ENCODE measurements at places on chromosomes 2 and 18. TPM values are rescaled to one million over a fixed set of nuclear protein-coding genes. Genes with fewer than 3 reads are reported as not detected.

- H3K4me3 ChIP-seq = no peak overlapping the region
- H3K4me1 ChIP-seq = no peaks in the 10 kb centered on the region
- no peak for DNase-seq
- no peak overlapping the region for H3K27ac ChIP-seq
These were observed 46.8 kb upstream of the TBR1 start for GRCh38 chr2:161369311-161369710.

TUBA3E gene
- polyA plus RNA-seq = 0.09 TPM

- H3K27ac ChIP-seq = no peak overlapping the region
- no peaks in the 10 kb centered on the region for H3K4me1 ChIP-seq
- H3K4me3 ChIP-seq = no peak overlapping the region
- peaks cover 43% of the 10 kb centered on the region for H3K36me3 ChIP-seq
- no peak for DNase-seq
These were observed 26.2 kb downstream of the TTC21B start for GRCh38 chr2:165927353-165927752.

GRCh38 chr18:48711651-48712486 is 173.0 kb downstream of the CTIF start:
- H3K27ac ChIP-seq = no peak overlapping the region
- no peak overlapping the region for H3K4me3 ChIP-seq
- peaks cover 2% of the 10 kb centered on the region for H3K36me3 ChIP-seq
- peaks cover 18% of the 10 kb centered on the region for H3K4me1 ChIP-seq

PRKAG3 gene
- 0.07 TPM for polyA plus RNA-seq

GRCh38 chr2:200575957-200576356 is 9.9 kb upstream of the AOX1 start:
- H3K27me3 ChIP-seq = no peaks in the 10 kb centered on the region
- no peaks in the 10 kb centered on the region for H3K36me3 ChIP-seq
- no peaks in the 10 kb centered on the region for H3K4me1 ChIP-seq
- H3K27ac ChIP-seq = no peak overlapping the region
- no peak for DNase-seq

DNA sequence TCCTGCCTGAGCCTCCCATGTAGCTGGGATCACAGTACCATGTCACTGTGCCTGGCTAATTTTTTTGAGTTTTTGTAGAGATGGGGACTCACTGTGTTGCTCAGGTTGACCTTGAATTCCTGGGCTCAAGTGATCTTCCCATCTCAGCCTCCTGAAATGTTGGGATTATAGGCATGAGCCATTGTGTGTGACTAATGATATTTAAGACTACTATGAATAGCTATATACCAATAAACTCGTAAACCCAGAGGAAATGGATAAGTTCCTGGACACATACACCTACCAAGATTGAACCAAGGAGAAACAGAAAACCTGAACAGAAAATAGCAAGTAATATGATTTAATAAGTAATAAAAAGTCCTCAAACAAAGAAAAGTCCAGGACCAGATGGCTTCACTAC is 68.0 kb downstream of the TBR1 start:
- no peak overlapping the region for H3K27ac ChIP-seq
- no peaks in the 10 kb centered on the region for H3K36me3 ChIP-seq
- no peaks in the 10 kb centered on the region for H3K27me3 ChIP-seq
- H3K4me3 ChIP-seq = no peak overlapping the region
- H3K4me1 ChIP-seq = no peaks in the 10 kb centered on the region

Measured in large intestine (tissue), 12 donors.